ENCODE measurements at places on chromosomes 7 and 10.

DNA sequence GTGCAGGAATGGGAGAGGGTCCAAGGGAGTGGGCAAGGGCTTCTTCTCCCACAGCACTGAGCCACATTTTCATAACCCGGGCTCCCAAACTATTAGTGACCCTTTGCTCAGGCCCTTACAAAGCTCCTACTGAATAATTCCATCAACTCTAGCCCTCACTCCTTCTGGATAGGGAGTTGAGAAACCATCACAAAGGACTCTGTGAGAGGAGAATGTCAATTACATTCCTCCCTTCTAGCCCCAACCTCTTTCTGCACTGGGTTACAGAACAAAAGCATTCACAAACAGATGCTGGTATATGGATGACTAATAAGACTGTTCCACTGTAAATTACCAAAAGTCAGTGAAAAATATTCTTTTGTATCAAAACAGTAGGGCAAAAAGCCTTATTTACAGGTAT is 203.7 kb downstream of the SORCS1 start:
- DNase-seq = no peak

DNA sequence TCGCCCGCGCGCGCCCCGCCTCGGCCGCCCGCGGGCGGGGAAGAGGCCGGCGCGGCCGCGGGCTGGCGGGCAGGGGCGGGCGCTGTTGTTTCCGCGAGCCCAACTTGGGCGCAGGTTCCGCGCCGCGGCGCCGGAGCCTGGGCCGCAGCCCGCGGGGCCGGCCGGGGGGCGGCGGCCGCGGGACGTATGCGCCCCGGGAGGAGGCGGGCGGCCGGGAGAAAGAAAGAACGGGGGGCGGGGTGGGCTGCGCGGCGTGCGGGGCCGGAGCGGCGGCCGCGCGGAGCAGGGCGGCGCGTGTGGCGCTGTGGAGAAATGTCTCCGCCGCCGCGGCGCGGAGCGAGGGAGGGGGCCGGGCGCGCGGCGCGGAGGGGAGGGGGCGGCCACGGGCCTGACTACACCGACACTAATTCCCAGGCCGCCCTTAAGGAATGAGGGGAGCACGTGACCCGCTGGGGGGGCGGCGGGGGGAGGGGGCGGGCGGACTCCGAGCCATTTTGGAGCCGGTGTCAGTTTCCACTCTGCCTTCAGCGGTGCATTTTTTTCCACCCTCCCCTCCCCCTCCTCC is at the start of gene BMI1:
Gene BMI1, plus strand, starts transcription at position 509 of the 565 bp plus-strand sequence. CDS start 5,351 bp downstream, outside the sequence.
- no peak for DNase-seq

DNA sequence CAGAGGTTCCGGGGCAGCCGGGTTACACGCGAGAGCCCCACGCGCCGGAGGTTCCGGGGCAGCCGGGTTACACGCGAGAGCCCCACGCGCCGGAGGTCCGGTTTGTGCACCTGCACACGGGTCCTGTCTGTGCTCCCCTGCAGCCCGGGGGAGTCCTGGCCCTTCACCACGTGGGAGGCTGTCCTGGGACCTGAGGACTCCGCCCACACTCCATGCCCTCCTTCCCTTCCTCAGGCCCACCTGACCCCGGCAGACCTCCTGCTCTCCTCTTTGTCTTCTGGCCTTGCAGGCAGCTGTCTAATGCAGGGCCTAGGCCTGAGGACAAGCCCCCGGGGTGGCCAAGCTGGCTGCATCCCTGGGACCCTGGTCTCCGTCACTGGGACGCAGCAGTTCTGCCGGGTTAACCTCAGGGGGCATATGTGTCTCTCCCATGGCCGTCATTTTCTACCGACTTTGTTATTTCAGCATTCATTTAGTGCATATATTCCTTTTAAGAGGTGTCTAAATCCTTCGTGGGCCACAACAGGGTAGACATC is 374.6 kb downstream of the DNAJB6 start:
- DNase-seq = no peak

DNA sequence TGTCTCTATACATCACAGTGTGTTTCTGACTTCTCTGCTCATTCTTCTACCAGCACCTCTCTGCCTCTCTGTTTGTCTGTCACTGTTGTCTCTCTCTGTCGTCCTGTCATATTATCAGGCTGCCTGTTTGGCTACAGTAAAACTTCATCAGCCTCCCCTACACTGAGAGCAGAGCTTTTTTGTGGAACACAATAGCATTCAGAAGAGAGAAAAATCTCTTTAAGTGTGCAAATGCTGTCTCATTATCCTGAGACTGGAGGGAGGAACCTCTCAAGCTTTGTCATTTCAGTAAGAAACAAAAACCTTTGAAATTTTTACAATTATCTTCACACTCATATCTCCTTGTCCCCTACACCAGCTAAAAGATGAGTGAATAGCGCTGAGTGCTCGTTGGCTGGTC is 148.4 kb downstream of the PLPP4 start:
- no peak for DNase-seq

- no peak for DNase-seq
Observed at GRCh38 chr7:50757703-50758390, 24.8 kb downstream of the GRB10 start.

- no peak for DNase-seq
Observed at GRCh38 chr7:125636320-125636962, 706.8 kb upstream of the POT1 start.

DNA sequence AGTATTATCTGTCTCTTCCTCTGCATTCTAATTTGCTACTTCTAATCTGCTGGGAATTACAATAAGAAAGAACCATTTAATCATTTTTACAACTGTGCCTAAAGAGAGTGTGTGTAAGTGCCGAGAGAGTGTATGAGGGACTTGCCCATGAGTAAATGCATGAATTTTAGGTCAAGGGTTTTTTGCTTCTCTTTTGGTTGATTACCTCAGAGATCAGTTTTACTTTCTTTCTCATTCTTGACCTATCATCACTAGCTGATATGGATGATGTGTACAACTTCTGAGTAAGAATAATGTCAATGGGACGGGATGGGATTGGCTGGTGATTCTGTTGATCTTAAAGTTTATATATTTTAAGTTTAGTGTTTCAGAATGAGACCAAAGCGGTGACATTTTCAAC is 47.8 kb downstream of the IKZF1 start:
- no peak for DNase-seq

DNA sequence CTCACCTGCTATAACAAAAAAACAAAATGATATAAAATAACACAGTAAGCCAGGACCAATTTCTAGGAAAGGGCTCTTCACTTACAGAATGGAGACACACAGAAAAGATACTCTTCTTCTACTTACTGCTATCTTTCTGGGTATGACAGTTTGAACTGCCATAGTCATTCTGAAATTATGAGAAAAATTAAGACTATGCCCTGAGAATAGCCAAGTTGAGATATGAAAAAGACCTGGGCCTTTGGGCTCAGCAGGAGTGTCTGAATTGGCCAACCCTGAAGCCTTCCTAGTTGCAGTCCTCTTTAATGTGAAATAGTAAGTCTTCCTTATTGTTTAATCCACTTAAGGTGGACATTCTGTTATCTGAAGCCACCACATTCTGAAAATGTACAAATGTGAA is 519.5 kb downstream of the GRID1 start:
- DNase-seq = no peak

GRCh38 chr7:140592964-140593671 is 47.5 kb downstream of the DENND2A start:
- DNase-seq = no peak

DNA sequence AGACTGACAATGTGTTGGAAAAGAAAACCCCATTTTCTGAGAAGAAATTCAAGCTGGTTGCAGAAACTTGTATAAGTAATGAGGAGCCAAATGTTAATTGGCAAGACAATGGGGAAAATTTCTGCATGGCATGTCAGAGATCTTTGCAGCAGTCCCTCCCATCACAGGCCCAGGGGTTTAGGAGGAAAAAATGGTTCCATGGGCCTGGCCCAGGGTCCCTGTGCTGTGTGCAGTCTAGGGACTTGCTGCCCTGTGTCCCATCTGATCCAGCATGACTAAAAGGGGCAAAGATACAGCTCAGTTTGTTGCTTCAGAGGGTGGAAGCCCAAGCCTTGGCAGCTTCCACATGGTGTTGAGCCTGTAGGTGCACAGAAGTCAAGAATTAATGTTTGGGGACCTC is 440.3 kb upstream of the TPK1 start:
- no peak for DNase-seq

DNA sequence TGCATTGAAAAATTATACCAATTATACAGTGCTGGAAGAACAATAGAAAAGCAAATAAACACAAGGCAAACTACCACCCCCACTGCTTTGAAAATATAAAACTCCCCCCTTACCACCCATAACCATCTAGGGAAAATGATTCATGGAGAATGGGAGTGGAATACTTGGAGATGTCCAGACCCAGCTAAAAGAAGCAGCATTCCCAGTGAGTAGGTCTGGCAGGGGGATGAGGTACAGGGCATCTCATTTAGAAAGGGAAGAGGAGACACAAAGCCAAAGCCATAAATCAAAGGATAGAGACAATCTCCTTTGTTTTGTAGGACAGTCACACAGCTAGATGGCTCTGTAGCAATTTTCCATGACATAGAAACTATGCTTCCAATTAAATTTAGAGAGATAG is 36.0 kb upstream of the DGKI start:
- DNase-seq = no peak

GRCh38 chr7:157490465-157490912 is 153.7 kb downstream of the DNAJB6 start:
- no peak for DNase-seq

GRCh38 chr10:125451319-125451718 is 231.6 kb downstream of the TEX36 start:
- no peak for DNase-seq

Measured in right renal pelvis (tissue), 4 donors.